ENCODE measurements at places on chromosomes 4 and X.

DNA sequence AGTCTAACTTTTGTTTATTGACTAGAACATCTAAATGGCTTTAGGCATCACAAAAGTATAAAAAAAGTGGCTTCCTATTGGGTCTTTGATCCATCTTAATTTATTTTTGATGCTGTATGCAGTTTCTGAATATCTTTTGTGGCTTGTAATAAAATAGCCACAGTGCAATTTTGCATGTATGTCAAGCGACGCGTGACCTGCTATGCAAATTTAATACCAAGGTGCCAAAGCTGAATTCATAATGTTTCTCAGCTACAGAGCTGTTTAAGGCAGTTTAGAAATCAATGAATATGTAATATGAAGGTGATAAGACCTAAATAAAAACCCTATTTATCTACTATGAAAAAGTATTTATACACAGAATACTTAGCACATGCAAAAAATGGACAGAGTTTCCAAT lies 197.8 kb downstream of the AFF2 start:
- DNase-seq, result no peak

DNA sequence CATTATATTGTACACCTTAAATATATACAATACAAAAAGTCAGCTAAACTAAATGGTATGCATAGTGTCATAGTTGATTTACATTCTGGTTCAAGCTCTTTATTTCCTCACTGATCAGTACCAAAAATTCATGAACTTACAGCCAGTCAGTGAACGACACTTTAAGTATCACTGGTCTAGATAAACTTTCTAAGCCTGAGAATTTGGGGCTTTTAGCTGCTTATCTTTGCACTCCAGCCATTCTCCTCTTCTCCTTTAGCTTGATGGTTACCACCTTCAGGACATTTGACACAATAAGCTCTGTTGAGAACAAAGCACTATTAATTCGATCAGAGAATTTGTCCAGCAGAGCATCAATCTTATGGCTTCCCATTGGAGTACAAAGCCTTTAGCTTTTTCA lies 83.0 kb upstream of the ALG13 start:
- DNase-seq, result no peak

DNA sequence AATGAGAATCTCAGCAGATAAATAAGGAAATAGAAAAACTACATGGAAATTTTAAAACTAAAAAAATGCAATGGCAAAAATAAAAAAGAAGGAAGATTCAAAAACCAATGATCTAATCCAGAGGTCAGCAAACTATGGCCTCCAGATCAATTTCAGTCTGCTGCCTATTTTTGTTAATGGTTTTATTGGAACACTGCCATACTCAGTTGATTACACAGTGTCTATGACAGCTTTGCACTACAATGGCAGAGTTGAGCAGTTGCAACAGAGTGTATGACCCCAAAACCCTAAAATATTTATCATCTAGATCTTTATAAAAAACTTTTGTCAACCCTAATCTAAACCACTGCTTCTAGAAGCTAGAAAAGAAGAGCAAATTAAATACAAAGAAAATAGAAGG lies 170.3 kb downstream of the RAB28 start:
- no peak for DNase-seq

- no peak for DNase-seq
These were observed 279.9 kb upstream of the MAGEB2 start for GRCh38 chrX:29935455-29935854.

GRCh38 chr4:81084029-81084428 lies 53.5 kb downstream of the BMP3 start:
- DNase-seq, result no peak

- DNase-seq, result no peak
These were observed 2.8 kb downstream of the SORCS2 start for GRCh38 chr4:7195141-7195515.

DNA sequence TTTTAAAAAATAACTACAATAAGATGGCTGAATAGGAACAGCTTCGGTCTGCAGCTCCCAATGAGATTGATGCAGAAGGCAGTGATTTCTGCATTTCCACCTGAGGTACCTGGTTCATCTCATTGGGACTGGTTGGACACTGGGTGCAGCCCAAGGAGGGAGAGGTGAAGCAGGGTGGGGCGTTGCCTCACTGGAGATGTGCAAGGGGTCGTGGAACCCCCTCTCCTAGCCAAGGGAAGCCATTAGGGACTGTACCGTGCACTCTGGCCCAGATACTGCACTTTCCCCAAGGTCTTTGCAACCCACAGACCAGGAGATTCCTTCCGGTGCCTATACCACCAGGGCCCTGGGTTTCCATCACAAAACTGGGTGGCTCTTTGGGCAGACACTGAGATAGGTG lies 640.1 kb downstream of the IQCM start:
- no peak for DNase-seq

DNA sequence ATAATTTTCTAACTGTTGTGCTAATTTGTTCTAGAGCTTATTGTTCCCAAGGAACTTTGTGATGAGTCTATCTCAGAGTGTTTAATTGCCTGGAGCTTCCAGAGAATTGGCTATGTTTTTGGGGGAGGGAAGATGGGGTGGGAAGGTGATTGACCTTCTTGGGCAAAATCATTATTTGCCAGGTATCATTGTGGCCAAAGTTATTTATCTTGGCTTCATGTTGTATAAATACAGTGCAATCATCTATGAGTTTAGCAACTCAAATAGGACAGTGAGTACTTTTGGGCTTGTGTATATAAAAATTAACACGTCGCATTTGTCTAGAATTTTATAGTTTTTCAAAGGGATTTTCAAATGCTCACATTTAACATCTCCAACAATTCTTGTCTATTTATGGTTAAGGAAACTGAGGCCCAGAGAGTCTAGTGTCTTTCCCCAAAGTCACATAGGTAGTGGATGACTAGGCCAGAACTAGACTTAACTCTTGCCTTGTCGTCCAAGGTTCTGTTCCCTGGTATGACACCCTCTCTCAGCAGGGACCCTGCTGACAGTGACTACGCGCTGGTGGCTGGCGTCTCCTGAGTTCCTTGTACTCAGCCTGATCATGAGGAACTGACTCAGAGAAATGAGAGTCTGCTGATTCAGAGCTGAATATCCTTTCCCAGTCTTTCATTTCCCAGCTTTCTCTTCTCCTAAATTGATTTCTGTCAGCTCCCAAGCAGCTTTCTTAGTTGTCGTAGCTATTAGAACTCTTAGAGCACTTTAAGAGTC lies 27.7 kb downstream of the FNIP2 start:
- DNase-seq, result no peak

DNA sequence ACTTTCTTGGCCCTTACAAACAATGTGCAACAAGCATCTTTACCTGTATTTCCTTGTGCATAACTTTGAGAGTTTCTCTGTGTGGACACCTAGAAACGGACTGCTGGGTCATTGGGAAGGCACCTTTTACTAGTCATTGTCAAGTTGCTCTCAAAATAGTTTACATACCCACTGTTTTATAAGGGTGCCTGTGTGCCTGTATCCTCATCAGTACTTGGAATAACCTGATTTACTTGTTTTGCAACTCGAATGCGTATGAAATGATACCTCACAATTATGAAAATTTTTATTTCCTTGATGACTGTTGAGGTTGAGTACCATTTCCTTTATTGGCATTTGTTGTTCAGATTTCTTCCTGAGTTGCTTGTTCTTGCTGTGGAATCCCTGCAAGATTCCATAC lies 150.8 kb downstream of the STIM2 start:
- DNase-seq, result no peak

DNA sequence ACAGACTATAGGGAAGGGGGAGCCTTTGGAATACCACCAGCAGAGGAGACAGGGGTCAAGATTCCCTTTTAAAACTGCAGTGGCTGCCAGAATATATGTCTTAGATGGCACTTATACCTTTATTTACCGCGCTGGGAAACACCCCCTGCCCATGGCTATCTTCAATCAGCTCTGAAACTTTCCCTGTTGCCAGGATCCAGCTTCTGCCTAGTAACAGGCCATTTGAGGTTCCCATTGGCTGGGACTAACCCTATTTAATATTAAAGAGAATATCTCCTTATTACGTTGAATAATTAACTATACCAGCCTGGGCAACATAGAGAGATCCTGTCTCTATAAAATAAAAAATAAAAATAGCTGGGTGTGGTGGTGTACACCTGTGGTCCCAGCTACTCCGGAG lies 23.8 kb downstream of the SOWAHB start:
- no peak for DNase-seq

- DNase-seq, result no peak
These were observed 14.8 kb upstream of the ADGRG2 start for GRCh38 chrX:19137067-19137466.

DNA sequence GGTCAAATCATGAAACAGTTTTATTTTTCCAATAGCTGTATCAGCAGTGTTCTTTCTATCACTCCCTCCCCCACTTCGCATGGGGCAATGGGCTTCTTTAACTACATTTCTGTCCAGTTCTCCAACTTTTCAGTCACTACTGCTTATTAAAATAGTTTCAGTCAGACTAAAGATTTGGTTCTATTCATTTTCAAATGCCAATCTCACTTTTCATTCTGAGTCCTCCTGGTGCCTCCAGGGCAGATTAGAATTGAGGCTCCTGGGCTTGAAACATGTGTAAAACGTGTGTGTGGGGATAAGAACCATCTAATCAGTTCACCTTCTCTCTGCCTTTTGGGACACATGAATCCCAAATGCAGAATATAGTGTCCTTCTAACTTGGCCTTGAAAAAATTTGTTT lies 3.5 kb upstream of the BEX3 start:
- DNase-seq, result no peak

DNA sequence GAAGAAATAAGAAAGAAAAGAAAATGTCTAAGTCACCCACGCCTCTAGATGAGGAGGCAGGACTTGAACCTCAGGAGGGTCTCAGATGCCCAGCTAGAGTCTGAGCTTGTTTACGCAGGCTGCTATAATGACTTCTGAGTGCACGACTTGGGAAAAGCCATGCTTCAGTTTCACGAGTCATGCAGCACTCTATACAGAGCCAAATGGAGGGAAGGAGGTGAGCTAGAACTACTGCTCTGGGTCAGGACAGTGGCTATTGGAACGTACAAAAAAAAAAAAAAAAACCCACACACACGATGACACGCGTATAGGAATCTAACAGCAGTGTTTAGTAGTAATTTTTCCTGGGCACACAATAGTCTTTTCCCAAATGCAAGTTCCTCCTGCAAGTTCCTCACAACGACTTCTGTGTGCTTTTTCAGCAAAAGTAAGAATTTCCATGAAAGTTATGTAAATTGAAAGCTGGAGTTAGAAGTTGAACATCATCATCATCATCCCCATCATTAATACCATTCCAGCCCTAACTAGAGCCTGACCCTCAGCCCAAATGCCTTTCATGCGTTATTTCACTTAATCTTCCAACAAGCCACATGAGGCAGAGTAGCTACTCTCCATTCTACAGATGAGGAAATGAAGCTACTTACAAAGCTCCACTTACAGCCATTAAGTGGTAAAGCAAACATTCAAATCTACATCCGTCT lies 36.6 kb downstream of the IRF2 start:
- DNase-seq, result no peak

DNA sequence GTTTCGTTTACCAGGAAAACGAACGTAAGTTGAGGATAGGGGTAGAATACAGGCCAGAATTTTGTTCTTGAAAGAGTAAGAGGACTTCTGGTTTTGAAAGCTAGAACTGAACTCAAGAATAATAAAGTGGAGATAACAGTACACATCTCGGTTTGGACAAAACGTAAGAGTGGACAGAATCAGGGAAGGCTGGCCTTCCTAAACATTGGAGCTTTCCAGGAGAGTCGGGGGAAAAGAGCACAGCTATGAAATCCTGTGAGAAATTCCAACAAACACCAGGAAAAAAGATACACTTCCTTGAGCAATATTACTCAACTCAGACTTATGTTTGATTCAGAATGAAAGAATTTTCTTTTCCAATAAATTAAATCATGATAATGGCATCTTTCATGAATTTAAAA lies 1.2 kb downstream of the CTSO start:
- DNase-seq, result no peak

DNA sequence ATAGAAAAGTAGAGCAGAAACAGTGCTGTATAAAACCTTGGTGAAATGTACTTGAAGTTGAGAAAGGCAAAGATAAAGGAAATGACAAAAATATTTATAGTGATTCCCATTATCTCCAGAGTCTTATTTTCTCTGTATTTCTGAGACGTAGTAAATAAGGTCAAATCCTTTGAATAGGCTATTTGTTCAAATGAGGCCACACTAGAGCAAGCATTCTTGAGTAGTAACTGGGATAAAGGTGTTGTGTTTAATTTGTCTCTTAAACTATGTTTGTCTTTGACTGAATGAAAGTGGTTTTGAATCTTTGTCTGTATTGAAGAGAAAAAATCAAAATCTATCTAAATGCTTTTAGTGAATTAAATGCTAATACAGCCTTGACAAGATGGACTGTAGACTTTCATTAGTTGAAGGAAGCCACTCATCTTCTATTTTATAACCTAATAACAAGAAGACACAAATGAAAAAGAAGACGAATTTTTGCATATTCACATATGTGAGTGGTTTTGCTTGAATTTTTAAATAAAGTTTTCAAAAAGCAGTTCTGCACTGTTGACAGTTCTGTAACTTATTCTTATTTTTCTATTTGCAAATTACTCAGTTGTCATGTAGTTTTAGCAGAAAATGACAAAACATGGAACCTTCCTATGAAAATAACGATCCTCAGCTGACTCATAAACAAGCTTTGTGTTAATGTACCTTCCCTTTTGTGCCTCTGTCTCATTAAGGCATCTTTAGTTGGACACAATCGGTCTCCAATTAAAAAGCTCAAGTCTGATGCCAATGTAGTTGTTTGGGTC lies 94.8 kb upstream of the PCDH18 start:
- DNase-seq, result no peak

GRCh38 chr4:108006361-108006760 lies 16.7 kb downstream of the HADH start:
- no peak for DNase-seq

- no peak for DNase-seq
These were observed 110.3 kb downstream of the SHROOM3 start for GRCh38 chr4:76545226-76545884.

- no peak for DNase-seq
These were observed 11.5 kb upstream of the RASSF6 start for GRCh38 chr4:73631565-73632226.

DNA sequence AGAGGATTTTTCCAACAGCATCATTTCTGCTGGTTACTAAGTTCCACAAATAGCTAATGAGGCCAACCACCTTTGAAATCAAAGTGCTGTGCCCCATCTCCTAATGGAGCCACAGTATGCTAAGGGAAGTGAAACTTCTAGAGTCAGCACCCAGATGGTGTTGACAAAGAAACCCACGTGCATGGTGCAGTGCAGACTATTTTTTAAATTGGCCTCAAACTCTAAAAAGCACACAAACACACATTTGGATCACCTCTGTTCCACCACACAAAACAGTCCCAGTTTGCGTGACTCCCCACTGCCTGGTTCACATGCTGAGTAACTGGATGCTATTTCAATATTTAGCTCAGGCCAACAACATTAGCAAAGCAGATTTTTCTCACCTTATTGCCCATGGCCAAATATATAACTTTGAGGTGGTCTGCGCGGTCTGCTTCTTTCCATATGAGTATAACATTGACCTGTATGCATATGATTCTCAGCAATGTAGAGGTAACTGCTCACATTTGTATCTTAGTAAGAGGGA lies 69.9 kb downstream of the AMELX start:
- DNase-seq, result no peak

- DNase-seq, result no peak
These were observed 1.5 kb downstream of the STARD8 start for GRCh38 chrX:68648960-68649359.

GRCh38 chrX:5537098-5537497 lies 691.6 kb downstream of the NLGN4X start:
- no peak for DNase-seq

- DNase-seq, result no peak
These were observed 29.5 kb upstream of the GPR78 start for GRCh38 chr4:8550691-8551090.
